ENCODE measurements at places on chromosomes 16 and 17. TPM values are rescaled to one million over a fixed set of nuclear protein-coding genes. Genes with fewer than 3 reads are reported as not detected.

RIPOR1 gene
- total RNA-seq: 37.0 TPM

- no peak for DNase-seq
Measured at GRCh38 chr17:61389670-61390478, 9.8 kb upstream of the TBX2 start.

- peak; percentile 47 for DNase-seq
Measured at GRCh38 chr17:28925912-28926365, 23.1 kb upstream of the DHRS13 start.

DNA sequence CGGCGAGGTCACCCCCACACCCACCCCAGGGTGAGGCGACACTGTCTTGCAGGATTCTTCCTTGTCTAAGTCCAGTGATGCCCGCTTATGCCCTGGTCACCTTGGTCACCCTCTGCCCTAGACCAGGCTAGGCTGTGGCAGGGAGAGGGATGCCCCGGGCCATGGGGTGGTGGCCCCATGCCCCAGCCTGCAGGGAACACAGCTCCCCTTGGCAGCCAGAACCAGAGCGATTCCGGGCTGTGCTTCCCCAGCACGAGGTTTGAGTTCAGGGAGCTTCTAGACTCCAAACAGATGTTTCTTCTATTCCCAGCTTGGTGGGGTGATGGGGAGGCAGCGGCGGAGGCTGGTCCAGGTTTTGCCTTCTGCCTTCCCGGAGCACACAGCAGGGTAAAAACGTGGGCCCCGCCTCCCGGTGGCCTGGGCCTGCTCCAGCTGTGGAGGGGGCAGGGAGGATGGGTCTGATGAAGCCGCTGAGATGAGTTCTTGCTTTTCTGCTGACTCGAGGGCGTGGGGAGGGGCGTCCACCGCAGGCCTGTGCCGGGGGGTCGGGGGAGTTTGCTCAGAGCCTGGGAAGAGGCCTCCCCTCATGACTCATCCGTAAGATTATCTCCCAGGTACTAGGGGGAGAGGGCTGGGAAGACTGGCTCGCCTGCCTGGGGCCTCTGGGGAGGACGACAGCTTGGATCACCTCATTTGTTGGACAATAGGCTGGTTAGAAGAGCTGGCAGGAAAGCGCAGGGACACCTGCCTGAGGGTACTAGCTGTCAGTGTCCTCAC lies 15.4 kb downstream of the SMTNL2 start:
- no peak for DNase-seq

RCVRN gene
- total RNA-seq: 0.13 TPM

DNA sequence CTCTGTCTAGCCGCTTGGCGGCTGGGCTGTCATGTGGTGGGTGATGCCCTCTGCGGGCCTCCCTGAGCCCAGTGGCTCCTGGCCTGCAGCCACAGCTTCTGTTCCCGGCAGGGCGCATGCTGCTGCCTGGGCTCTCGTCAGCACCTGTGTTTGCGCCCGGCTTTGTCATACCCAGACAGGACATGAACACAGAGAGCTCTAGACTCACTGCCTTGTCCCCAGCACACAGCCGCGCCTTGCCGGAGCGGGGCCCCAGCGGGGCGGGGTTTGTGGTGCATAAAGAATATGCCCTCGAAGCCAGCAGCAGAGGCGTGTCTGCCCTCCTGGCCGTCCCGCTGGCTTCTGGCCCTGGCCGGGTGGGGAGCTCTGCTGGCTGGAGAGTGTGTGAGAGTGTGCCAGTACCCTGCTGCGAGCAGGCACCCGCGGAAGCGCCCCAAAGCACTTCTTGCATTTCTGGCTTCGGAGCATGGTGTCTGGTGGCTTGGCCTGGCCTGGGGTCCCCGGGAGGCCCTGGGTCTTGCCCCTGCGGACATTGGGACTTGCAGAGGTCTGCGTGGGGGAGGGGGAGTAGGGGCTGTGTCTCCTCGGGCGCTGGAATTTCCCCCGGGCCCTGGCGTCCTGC lies 14.4 kb downstream of the ASPSCR1 start:
- no peak for DNase-seq

KRTAP3-1 gene
- total RNA-seq: not detected

NPIPB13 gene
- 6.6 TPM for total RNA-seq

DNA sequence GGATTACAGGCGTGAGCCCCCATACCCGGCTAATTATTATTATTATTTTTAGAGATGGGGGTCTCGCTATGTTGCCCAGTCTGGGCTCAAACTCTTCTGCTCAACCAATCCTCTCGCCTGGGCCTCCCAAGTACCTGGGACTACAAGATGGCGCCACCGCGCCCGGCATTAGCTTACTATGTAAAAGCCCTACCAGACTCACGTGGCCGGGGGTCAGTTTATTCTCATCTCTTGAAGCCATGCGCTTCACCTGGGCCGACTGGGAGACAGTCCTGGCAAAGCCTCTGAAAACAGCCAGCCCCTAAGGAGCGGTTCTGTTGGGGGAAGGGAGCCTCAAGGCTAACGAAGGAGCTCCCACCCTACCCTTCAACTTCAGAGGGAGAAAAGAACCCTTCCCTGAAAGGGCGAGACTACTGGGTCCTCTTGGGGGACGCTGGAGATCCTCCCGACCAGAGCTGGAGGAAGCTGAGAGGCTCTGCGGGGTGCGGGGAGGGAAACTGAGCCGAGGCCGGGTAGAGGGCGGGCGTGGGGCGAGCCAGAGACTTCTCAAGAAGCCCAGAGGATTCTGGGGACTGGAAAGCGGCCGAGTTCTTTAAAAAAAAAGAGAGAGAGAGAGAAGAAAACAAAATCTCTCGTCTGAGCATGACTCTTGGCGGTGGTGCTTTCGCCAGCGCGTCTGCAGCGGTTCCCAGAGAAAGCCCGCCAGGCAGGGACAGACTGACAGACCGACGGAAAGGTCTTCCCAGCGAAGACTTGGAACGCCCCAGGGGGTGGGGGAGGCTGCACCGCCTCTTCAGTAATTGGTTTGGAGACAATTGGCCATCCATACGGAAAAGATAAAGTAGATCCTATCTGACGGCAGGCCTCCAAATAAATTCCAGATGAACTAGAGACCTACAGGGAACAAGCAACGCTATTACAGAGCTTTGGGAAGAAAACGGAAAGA lies 5.6 kb upstream of the TUBG2 start:
- no peak for DNase-seq

TSR3 gene
- total RNA-seq: 66.1 TPM

DNA sequence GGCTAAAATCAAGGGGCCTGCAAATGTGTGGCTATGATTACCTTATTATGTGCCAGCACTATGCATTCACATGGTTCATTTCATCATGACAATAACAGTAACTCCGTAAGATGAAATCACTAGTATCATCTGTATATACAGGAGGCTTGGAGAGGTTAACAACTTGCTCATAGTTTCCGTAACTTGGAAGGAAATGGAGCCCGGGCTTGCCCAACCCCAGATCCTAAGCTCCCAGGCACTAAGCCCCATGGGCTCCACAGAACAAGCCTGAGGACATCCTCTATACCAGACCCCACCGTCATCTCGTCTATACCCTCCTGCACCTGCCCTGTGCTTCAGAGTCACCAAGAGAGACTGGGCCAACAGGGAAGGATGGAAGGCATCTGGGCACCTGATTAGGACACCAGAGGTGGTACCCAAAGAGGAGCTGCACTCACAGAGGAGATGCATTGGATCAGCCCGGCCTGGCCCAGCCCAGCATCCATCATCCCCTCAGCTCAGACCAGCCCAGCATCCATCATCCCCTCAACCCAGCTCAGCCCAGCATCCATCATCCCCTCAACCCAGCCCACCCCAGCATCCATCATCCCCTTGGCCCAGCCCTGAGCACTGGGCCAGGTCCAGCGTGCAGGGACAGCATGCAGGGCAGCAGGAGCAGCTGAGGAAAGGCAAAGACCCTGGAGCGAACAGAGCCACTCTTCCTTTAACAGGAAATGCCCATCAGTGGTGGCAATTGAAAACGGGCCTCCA lies 28.5 kb downstream of the NSMCE1 start:
- no peak for DNase-seq

KRT27 gene
- not detected for total RNA-seq

Measured in GM12878 (cell line).